ENCODE measurements at places on chromosomes 16 and 17.
A peak's percentile ranks its signal among the peaks of the same experiment; 100 is the strongest.

- no peak for DNase-seq
Measured at GRCh38 chr16:7492122-7492521, 159.5 kb downstream of the RBFOX1 start.

DNA sequence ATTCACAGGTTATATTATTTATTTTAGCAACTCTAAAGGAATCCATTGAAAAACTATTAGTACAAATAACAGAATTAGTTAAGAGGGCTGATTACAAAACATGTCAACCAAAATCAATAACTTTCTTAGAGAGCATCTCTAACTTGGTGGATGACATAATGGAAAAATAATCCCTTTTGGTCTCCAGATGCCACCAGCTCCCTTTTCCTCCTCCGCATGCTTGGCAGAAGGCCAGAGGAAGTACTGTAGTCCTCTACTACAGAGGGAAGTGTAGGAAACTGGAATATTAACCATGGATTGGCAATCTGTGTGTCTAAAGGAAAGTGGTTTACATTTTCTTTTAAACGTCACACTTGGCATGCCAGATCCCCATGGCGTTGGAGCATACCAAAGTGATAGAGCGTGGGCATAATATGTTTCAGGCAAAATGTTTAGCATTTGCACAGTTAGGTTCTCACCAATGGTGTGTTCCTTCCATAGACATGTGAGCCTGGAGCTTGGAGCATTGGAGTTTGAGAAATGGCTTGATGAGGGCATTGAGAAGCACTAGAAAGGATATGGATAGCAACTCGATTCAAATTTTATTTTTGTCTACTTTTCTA is 106.3 kb downstream of the PRKCB start:
- DNase-seq = no peak

GRCh38 chr17:79952901-79953300 is 82.8 kb downstream of the TBC1D16 start:
- no peak for DNase-seq

GRCh38 chr17:81267390-81268067 is 27.6 kb downstream of the SLC38A10 start:
- DNase-seq = no peak

DNA sequence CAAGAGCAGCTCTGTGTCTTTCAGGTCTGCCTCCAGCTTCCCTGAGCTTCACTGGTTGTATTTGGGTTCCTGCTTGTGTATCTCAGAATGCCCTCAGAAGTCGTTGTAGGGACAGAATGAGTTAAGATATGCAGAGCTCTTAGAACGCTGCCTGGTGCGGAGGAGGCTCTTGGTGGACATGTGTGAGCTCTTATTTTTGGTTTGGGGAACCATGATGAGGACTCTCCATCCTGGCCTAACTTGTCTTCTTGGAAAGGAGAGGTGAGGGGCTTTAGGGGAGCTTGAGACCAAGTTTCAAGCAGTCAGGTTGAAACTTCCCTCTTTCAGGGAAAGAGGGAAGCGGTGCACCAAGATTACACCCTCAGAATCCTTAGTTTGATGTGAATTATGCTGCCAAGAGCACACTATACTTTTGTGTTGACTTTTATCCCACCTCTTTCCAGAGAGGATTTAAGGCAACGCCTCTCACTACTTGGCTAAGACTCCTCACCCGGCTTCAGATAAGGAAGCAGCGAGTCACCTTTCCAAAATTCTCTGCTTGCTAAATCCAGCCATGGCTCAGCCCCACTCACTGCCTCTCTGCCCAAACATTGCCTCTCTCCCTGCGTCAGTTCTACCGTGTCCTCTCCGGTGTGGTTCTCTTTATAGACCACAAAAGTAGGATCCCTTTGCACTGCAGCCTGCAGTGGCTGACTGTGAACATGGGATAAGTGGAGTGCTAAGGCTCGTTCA is 12.7 kb downstream of the CDK5RAP3 start:
- no peak for DNase-seq

- no peak for DNase-seq
Measured at GRCh38 chr17:13520899-13521572, 80.7 kb downstream of the HS3ST3A1 start.

GRCh38 chr17:28335959-28336871 is 654 bp downstream of the TNFAIP1 start:
- no peak for DNase-seq

GRCh38 chr17:47804461-47804860 is 17.1 kb downstream of the OSBPL7 start:
- DNase-seq = no peak

GRCh38 chr17:81513753-81514488 is 1.3 kb upstream of the ACTG1 start:
- peak; percentile 48 for DNase-seq

DNA sequence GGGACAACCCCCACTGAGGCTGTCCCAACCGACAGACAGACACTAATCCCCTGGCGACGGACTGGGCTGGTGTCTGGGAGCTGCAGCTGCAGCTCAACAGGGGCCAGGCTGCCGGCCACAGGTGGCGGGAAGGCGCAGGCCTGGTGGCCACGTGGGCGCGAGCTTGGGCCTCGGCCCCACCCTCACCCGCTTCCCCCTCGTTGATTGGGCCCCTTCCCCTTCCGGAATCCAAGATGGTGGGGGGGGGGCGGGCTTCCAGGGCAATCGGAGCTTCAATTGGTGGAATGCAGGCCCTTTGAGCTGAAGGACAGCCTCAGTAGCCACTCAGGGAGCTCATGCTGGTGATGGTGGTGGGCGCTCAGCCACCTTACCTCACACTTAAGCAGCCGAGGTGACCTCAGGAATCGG is 8.7 kb upstream of the TBX4 start:
- DNase-seq = no peak

DNA sequence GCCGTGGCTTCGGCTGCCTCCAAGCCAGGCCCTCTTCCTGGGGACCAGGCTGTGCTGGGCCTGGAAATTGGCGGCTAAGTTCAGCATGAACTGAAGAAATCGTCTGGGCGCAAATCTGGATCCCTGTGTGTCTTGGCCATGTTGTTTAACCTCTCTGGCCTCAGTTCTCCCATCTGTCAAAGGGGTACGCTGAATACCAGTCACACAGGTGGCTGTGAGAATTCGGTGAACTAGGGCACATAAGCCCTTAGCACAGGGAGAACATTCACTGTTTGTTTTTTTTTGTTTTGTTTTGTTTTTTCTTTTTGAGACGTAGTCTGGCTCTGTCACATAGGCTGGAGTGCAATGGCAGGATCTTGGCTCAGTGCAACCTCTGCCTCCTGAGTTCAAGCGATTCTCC is 19.0 kb downstream of the LASP1 start:
- no peak for DNase-seq

GRCh38 chr17:79090443-79091225 is 16.0 kb downstream of the ENGASE start:
- no peak for DNase-seq

DNA sequence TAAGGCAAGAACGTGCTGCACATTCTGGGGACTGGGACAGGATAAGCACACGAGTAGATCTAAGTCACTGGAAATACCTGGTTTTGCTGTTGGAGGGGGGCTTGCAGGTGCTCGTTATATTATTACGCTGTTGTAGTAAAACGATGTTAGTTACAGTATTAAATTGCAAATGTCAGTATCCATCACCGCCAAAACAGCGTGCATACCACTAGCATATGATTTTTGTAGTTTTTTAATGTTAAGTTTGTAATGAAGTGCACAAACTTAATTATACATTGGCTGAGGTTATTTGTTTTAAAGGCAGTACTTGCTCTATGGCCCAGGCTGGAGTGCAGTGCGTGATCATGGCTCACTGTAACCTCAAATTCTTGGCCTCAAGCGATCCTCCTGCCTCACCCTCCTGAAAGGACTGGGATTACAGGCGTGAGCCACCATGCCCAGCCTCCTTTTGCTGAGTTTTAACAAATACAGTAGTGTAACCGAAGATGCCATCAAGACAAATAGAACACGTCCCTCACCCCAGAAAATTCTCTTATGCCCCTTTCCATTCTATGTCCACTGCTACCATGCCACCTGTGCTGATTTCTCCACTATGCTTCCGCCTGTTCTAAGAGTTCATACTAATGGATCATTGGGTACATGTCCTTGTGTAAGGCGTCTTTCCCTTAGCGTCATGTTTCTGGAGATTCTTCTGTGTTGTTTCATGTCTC is 20.7 kb upstream of the CSNK1D start:
- no peak for DNase-seq

GRCh38 chr17:67139784-67140665 is 95.7 kb downstream of the CACNG1 start:
- DNase-seq = no peak

GRCh38 chr17:7611635-7612293 is 2.9 kb downstream of the FXR2 start:
- DNase-seq = no peak

- DNase-seq = no peak
Measured at GRCh38 chr16:65665586-65665985, 543.7 kb upstream of the CDH11 start.

- no peak for DNase-seq
Measured at GRCh38 chr17:610276-610675, 104.4 kb downstream of the VPS53 start.

GRCh38 chr17:82021107-82021899 is 1.4 kb downstream of the CENPX start:
- peak; percentile 31 for DNase-seq

- no peak for DNase-seq
Measured at GRCh38 chr17:12107905-12108304, 87.2 kb downstream of the MAP2K4 start.

DNA sequence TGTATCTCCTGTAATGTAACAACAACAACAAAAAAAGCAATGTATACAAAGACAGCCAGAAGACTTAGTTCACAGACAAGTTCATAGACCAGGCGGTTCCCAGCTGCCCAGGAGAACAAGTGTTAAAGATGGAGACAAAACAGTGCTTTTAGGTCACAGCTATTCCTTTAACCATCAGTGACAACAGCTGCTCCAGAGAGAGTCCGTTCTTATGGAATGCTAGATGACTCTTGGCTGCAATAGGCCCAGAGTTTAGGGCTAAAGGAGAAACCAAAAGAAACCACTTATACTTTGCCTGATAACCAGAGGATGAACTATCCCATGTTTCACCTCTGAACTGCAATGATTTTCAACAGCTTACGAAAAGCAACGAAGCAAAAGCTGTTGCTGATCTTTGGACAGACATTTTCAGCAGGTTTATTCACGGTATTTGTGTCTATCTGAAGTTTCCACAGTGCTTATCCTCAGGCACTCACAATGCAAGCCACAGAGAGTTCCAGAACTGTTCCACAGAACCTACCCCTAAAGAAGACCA is 6.0 kb downstream of the ZCCHC14 start:
- DNase-seq = no peak

DNA sequence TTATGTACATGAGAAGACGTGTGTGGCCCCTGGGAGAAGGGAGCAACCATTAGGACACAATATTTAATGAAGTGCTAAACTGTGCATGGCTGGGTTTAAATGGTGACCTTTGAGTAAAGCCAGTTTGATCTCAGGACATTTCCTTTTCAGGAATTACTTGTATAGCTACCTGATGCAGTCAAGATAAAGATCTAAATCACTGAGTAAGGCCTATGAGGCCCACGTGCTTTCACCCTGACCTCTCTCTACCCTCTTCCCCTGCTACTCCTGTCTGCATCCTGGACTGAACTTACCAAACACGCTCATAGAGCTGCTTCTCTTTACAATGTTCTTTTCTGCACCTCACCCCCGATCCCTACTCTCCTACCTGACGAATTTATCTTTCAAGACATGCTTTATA is 98.9 kb downstream of the GRIN2A start:
- no peak for DNase-seq

GRCh38 chr16:87060034-87060986 is 256.9 kb downstream of the C16orf95 start:
- DNase-seq = no peak

DNA sequence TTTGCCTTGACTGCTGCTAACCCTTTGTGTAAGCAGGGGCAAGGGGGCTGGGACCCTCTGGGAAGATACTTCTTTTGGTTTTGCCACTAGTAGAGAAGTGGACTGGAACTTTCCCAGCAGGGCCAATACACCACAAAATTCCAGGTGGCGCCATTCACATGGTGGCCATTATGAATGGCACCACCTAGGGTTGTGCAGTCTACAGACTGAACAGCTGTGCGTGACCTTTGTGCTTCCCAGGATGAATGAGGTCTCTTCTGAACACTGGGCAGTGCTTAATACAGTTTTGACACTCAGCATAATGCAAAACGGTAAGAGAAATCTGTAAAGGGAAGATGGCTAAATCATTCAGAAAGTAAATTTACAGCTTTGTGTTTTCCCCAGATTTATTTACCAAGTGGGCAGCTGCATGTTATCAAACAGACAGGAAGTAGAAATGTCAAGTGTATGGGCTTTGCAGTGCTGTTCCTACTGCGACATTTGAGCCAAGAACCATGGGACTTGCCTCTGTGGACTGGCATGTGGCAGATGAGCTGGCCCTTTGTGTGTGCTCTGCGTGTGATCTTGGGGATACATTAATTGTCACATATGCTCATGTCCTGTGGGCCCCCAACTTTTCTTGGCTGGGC is 9.2 kb downstream of the SYT17 start:
- DNase-seq = peak; percentile 36
